Mucosa of gallbladder (tissue), 1 donor: ENCODE measurements at places on chromosomes 6 and 20. TPM values are rescaled to one million over a fixed set of nuclear protein-coding genes. Genes with fewer than 3 reads are reported as not detected.

DNA sequence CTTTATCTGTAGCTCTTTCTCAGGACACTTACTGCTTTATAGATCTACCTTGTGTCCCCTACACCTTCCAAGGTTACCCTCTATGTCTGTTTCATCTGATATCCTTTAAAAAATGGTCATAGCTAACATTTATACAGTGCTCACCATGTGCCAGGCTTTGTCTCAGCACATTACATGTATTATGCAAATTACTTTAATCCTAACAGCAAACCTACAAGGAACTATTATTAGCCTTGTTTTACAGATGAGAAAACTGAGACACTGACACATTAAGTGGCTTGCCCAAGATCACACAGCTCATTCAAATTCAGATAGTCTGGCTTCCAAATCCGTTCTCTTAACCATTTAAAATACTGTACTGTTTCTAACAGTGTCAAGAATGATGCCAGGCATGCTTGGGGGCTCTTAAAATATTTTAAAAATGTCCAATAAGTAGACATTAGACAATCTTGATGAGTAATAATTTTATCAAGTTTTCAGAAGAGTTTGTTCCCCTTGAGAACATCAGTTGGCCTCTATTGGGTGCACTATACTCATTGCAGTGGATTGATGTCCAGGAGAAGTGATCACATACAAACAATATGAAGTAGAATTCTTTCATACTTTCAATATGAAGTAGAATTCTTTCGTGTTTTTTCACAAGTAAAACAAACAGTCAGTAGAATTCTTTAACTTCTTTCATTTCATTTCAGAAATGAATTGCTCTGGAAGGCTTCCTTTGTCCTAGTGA is 69.6 kb downstream of the DNAH8 start:
- DNase-seq = no peak

GRCh38 chr6:19818805-19819204 is 18.4 kb upstream of the ID4 start:
- no peak for DNase-seq

HDGFL1 gene
- total RNA-seq = not detected

GRCh38 chr20:38148328-38149102 is 16.6 kb downstream of the TGM2 start:
- no peak for DNase-seq

DNA sequence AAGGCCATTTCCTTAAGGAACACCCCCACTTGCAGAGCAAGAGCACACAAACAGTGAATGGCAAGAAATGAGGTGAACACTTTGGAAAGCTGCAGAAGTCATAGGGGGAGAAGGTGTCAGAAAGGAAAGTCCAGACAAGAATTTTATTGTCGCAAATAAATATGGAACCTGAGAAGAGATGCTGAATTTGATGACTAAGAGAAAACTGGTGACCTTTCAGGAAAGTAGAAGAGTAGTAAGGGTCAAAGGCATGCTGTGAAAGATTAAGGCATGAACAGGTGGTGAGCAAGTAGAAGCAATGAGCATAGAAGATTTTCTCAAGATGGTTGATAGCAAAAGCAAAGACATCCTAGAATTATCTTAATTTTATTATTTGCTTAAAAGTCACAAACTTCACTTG is 194.2 kb downstream of the KCNQ5 start:
- no peak for DNase-seq
